ENCODE measurements at places on chromosomes 11 and 22.

DNA sequence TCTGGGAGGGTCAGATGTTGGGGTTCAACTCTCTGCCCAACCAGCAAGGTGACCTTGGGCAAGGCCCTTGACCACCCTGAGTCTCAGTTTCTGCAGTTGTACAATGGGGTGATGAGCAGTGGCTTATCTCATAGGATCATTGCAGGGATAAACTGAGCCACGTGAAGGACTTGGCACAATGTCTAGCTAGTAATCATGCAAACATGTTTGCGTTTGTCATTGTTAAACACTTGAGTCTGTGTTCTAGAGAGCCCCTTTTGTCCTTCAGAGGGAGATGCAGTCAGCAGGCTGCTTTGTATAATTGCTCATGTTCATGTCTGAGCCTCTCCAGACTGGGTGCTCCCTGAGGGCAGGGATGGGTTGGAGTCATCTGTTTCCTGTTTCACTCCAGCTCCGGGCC, 15.8 kb downstream of the CD82 start:
- no peak for DNase-seq

GRCh38 chr11:13962562-13963168, at the start of gene SPON1:
Gene SPON1 (plus strand): TSS chr11:13962723. CDS start chr11:13962905, 182 bp downstream.
- DNase-seq: no peak

- DNase-seq: peak; percentile 46
Measured at GRCh38 chr11:65973439-65974110, 12.0 kb downstream of the SART1 start.

- no peak for DNase-seq
Measured at GRCh38 chr11:67413266-67413849, 2.1 kb upstream of the CARNS1 start.

GRCh38 chr22:50620593-50621355, 7.2 kb downstream of the ARSA start:
- no peak for DNase-seq

GRCh38 chr11:46520971-46521745, 72.7 kb downstream of the AMBRA1 start:
- DNase-seq: peak; percentile 10

- no peak for DNase-seq
Measured at GRCh38 chr11:92589512-92589911, 364.9 kb downstream of the FAT3 start.
